ENCODE measurements at places on chromosomes 4 and X. TPM values are rescaled to one million over a fixed set of nuclear protein-coding genes. Genes with fewer than 3 reads are reported as not detected.

The CWH43 gene
- total RNA-seq = not detected

The NXF2 gene
- total RNA-seq = not detected

The TKTL2 gene
- not detected for total RNA-seq

The RNF175 gene
- total RNA-seq = not detected

The STK26 gene
- 8.9 TPM for total RNA-seq

The PHKA1 gene
- 5.7 TPM for total RNA-seq

The TLR8 gene
- total RNA-seq = 10.9 TPM

The SPARCL1 gene
- total RNA-seq = 611 TPM

The DAPP1 gene
- 5.0 TPM for total RNA-seq

The CT45A1 gene
- total RNA-seq = not detected

The STAG2 gene
- 41.4 TPM for total RNA-seq

The GAB3 gene
- total RNA-seq = 17.7 TPM

The HSFX2 gene
- total RNA-seq = not detected

The CPZ gene
- total RNA-seq = 9.7 TPM

The PNMA3 gene
- 0.32 TPM for total RNA-seq

The BMPR1B gene
- total RNA-seq = 1.0 TPM

The UBL4A gene
- total RNA-seq = 43.0 TPM

The SNCA gene
- 26.1 TPM for total RNA-seq

The CABS1 gene
- total RNA-seq = not detected

The CT45A2 gene
- not detected for total RNA-seq

The KLHL34 gene
- not detected for total RNA-seq

The TCEAL6 gene
- total RNA-seq = not detected

The RTL5 gene
- 6.9 TPM for total RNA-seq

The SPANXD gene
- not detected for total RNA-seq

The XAGE1A gene
- not detected for total RNA-seq

The GIMD1 gene
- not detected for total RNA-seq

The DDX3X gene
- 354 TPM for total RNA-seq

The SSX4B gene
- total RNA-seq = not detected

The PCDH11X gene
- 0.47 TPM for total RNA-seq

The MAP3K15 gene
- 0.37 TPM for total RNA-seq

The SLITRK2 gene
- 2.1 TPM for total RNA-seq

The DCAF12L2 gene
- 0.24 TPM for total RNA-seq

Measured in omental fat pad (tissue), 4 donors.